Stimulated activated CD8-positive, alpha-beta memory T cell treated with anti-CD3 and anti-CD28 coated beads, Interleukin-15, amount 100 ng/mL, for 24 hours (primary cell): ENCODE measurements at places on chromosomes 1 and 21.

- no peak for DNase-seq
These were observed 95.0 kb downstream of the CDC42BPA start for GRCh38 chr1:227223171-227223806.

- no peak for DNase-seq
These were observed 2.1 kb downstream of the GUK1 start for GRCh38 chr1:228142155-228142691.

GRCh38 chr1:86741947-86742572 lies 37.7 kb downstream of the SH3GLB1 start:
- no peak for DNase-seq

- DNase-seq = no peak
These were observed 17.3 kb upstream of the SERPINC1 start for GRCh38 chr1:173934440-173934839.

GRCh38 chr1:111192074-111192473 lies 8.4 kb downstream of the DENND2D start:
- DNase-seq = no peak

GRCh38 chr1:64470665-64471217 lies 812 bp downstream of the CACHD1 start:
- DNase-seq = no peak

- no peak for DNase-seq
These were observed 30.9 kb downstream of the LRRC8B start for GRCh38 chr1:89555550-89555949.

DNA sequence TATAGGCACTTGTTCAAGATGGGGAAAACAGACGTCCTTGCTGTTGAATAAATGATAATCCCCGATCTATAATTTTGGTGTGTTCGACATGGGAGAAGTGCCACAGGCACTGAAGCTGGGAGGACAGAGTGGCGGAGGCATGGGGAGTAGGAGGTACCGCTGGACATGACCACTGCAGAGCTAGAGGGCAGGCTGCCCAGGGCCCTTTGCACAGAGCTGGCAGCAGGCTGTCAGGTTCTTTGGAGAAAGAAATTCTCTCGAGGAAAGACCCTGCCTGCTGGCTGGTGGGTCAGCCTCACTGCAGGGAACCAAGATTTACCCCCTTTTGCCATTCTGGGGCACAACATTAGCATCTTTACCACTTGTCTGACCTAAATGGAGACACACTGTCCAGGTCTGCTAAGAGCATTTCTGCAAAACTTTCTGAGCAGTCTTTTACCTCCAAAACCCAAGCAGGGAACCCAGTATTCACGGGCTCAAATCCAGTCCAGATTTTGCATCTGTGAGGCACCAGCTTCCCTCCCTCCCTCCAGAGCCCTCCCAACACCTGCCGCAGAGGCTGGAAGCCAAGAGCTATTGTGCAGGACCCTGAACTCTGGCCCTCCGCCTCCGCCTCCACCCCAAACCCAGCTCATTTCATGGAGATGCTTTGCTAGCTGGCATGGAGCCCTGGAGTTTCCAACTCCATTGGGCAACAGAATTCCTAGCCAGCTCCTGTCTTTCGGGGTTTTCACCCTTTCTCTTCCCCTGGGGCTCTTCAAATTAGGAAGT lies 142.3 kb downstream of the PLXNA2 start:
- DNase-seq = no peak
